ENCODE measurements at places on chromosomes 3 and 15.
A peak's percentile ranks its signal among the peaks of the same experiment; 100 is the strongest.

DNA sequence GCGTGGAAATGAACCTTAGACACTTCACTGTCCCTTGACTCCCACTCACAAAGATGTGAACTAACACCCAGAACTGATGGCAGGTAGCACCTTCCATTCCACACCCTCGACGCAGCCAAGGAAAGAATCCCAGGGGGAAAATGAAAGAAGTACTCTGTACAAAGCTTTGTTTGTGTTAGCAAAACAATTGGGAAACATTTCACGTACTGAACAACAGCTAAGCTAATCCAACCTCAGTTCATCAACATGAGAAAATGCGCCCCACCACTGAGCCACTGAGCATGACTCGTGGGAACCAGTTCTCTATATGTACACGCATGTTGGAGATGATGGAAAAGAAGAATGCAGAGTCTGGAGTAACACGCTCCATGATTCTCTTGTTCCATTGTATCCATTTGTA, 32.0 kb downstream of the CORO2B start:
- no peak for DNase-seq

- peak; percentile 8 for DNase-seq
These were observed 325.2 kb downstream of the DIPK2A start for GRCh38 chr3:144296808-144297207.

DNA sequence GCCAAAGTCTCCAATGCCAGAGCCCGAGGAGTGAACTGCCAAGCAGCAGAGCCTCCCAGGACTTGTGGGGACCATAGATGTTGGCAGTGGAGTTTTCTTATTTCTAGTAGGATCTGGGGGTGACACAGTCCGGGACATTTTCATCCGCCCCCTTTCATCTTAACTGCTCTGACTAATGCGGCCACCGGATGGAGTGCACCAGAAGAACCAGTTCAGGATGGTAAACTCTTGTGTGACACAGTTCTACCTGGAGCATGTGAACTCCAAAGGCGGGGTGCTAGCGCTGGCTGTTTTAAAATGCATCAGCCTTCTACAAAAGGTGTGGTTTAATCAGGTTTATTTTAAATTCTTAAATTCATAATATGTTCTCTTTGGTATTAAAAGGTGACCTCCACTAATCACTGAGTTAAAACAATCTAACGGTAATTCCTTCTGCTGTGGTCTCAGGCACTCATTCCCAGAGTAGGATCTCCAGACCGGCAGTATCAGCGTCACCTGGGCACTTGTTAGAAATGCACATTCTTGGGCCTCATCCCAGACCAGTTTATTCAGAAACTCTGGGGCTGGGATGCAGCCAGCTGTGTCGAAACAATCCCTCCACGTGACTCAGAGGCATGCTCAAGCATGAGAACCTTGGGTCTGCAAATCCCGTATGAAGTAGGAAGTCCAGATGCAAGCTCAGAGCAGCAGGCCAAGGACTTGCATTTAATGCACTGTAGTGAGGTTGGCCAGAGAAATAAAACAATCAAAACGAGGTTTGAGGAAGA, 105.5 kb downstream of the GABRB3 start:
- DNase-seq: no peak

GRCh38 chr3:100044369-100044768, 69.9 kb downstream of the FILIP1L start:
- DNase-seq: no peak

DNA sequence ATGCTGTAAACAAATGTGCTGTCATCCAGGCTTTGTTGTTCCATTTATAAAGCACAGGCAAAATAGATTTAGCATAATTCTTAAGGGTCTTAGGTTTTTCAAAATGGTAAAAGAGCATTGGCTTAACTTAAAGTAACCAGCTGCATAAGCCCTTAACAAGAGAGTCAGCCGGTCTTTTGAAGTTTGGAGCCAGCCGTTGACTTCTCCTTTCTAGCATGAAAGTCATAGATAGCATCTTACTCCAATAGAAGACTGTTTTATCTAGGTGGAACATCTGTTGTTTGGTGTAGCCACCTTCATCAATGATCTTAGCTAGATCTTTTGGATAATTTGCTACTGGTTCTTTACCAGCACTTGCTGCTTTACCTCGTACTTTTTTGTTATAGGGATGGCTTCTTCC, 297.5 kb upstream of the DCBLD2 start:
- DNase-seq: no peak

DNA sequence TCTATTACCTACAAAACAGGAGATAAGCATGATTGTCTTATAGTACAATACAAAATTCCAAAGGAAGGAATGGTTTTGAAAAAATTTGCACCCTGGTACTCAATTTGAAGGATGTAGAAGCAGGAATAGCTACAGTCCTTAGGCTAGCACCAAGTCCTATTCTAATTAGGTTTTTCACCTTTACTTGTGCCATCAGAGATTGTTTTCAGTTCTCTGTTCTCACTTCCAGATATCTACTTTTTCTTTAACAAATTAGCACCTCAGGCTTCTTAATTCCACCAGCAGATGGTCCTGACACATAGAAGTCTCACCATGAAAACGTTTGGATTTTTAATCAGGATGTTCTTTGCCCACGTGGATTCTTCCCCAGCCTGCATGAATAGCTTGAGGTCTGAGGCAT, 43.8 kb downstream of the IL5RA start:
- DNase-seq: no peak

- no peak for DNase-seq
These were observed 357.4 kb downstream of the RORA start for GRCh38 chr15:60871731-60872130.

GRCh38 chr15:42152921-42153698, 3.3 kb downstream of the PLA2G4F start:
- no peak for DNase-seq

DNA sequence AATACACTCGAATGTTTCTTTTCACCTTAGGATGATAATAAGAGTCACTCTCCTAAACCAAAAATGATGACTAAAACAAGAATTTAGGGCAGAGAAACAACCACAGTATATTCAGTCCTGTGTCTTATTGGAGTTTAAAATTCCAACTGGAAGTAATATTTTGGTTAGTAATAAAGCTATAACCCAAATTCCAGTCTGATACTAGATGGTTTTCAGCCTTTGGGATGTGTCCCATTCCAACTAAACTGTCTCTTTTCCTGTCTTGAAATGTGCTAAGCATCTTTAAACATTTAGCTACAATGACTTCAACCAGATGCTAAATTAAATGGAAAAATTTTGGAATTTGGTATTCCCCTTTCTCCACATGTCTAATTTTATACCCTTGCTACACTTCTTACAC, 510.0 kb downstream of the ROBO1 start:
- no peak for DNase-seq

- DNase-seq: peak; percentile 69
These were observed 3.5 kb downstream of the DUSP7 start for GRCh38 chr3:52052831-52053306.

- no peak for DNase-seq
These were observed 8.3 kb upstream of the CLEC3B start for GRCh38 chr3:45017821-45018220.

DNA sequence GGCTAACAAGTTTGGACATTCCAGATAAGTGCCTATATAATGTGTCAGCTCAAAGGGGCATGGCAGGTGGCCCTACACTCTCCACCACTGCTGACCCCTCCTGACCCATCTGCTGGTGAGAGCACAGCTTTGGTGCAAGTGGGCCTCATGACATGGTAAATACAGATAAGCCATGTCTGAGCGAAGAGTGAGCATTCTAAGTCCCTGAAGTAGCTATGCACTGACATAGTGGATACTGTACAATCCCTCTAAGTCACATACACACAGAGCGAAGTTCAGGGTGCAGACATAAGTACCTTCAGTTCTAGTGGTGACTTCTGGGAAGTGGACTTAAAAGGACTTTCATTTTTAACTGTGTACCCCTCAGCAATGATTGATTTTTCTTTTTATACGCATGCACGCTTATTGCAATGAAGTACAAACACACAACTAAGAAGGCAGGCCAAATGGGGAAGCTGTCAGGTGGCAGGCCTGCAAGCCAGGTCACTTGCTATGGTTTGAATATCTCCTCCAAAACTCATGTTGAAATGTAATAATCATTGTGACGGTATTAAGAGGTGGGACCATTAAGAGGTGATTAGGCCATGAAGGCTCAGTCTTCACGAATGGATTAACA, 41.5 kb downstream of the TBC1D2B start:
- DNase-seq: no peak

DNA sequence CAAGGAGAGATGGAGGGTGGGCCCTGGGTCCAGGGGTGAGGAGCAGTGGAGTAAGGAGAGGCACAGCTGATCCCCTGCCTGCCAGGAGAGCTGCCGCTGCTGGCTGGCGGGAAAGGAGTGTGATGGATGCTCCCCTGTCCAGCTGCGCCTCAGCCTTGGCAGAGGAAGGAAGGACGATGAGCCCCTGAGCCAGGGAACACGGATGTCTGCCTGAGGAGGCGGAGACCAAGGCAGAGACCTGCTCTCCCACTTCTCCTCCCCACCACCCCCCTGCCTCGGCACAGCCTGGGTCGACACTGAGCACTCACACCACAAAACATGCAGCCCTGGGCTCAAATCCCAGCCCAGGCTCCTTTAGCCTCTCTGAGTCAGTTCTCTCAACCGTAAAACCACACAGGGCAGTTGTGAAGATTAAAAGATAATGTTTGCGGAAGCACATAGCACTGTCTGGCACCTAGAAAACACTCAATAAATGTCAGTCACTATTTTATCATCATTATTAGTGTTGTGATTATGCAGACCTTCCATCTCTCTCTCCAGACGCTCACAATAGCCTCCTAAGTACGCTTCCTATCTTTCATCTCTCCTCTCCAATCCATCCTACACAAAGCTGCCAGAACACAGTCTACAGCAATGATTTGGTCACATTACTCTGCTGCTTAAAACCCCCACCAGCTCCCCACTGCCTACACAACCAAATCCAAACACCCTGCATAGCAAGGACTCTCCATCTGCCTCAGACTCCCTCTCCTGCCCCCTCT, 52.2 kb downstream of the SEMA5B start:
- peak; percentile 76 for DNase-seq

- DNase-seq: no peak
These were observed 116.3 kb upstream of the NPHP3 start for GRCh38 chr3:132838477-132838876.

GRCh38 chr3:32455609-32456428, 46.8 kb downstream of the CMTM6 start:
- no peak for DNase-seq

DNA sequence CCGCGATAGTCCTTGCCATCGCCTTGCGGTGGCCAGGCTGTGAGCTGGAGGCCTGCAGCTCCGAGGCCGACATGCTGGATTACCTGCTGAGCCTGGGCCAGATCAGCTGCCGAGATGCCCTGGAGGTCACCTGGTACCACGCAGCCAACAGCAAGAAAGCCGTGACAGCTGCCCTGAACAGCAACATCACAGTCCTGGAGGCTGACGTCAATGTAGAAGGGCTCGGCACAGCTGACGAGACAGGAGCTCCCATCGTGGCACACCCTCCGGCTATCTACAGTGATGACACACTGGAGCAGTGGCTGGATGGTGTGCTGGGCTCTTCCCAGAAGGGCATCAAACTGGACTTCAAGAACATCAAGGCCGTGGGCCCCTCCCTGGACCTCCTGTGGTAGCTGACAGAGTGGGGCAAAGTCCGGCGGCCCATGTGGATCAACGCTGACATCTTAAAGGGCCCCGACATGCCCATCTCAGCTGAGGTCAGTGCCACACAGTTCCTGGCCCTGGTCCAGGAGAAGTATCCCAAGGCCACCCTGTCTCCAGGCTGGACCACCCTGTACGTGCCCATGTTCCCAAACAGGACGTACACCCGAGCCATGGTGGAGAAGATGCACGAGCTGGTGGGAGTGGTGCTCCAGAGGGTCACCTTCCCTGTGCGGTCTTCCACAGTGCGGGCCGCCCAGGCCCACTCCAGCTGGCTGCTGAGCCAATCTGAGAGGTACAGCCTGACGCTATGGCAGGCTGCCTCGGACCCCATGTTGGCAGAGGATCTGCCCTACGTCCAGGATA, 70.2 kb downstream of the FAM43A start:
- DNase-seq: no peak

- no peak for DNase-seq
These were observed 25.1 kb downstream of the RPN1 start for GRCh38 chr3:128625409-128625945.

DNA sequence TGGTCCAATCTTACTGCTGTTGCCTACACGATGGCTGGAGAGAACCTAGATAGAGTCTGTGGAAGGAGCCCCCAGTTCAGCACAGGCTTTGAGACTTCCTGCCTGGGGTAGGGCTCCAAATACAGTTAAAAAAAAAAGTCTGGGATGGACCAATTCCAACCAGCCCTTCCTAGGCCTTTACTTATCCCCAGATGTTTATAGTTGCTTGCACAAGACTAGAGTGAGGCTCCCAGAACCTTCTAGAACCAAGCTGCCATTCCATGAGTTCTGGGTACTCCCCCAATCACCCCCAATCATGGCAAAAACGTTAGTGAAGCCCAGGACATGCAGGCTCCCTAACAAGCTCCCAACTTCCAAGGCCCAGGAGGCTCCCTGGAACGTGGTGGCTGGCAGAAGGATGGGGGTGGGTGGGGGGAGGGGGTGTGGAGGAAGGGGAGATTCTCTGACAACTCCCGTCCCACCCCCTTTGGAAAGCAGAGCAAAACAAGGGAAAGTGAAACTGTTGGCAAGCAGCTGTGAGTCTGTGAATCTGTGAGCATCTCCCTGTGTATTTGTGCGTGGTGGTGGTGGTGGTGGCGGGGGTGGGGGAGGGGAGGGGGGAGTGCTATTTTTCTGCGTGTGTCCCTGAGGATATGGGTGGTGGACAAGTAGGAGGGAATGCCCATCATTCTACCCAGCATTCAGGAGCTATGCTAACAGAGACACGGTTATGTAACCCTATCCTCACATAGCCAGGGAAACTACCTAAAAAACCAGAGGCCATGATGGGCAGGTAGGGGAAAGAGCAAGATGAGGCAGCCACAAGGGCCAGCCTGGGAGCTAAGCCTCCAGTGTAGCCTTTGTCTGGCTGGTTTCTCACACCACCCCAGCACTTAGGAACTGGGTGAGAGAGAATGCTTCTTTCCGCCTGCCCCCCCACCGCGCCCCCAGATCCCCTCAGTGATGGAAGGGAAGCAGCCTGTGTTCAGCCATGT, 2.0 kb downstream of the MST1R start:
- DNase-seq: no peak

- DNase-seq: no peak
These were observed 1.5 kb upstream of the FSIP1 start for GRCh38 chr15:39784125-39784524.

GRCh38 chr15:92384381-92384780, 9.3 kb upstream of the ST8SIA2 start:
- DNase-seq: no peak

DNA sequence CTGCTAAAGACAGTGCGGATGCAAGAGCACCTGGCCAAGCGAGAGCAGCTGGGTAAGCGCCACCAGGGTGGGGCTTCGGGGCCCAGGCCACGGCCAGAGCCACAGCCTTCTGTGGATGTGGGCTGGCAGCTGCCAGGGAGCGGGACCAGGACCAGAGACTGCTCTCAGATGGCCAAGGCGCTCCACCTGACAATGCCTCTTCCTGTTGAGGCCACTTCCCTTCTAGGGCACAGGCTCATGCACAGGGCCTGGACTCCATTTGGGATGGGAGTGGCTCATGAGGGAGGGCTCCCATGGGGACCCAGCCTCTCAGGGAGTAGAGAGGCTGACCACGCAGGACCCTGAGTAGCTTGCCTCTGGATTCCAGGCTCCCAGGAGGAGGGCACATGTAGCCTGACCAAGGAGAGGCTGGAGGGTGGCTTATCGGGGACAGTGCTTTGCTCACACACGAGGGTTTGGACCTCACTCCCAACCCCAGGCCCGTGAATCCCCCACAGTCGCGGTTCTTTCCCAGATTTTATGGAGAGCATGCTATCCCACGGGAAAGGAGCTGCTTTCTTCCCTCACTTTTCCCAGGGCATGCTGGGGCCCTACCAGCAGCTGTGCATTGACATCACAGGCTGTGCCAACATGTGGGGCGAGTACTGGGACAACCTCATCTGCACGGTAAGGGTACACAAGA, 25.1 kb downstream of the ACAA1 start:
- no peak for DNase-seq

All from activated CD4-positive, alpha-beta T cell treated with anti-CD3 and anti-CD28 coated beads, Interleukin-2, Interleukin-4, amounts not matched to agents 100 ng/mL and 50 ng/mL, durations not matched to agents 16 hours and 8 hours (primary cell).